ENCODE measurements at places on chromosomes 2 and 18.

- no peak for DNase-seq
These were observed 110.5 kb downstream of the TCF4 start for GRCh38 chr18:55477499-55477859.

DNA sequence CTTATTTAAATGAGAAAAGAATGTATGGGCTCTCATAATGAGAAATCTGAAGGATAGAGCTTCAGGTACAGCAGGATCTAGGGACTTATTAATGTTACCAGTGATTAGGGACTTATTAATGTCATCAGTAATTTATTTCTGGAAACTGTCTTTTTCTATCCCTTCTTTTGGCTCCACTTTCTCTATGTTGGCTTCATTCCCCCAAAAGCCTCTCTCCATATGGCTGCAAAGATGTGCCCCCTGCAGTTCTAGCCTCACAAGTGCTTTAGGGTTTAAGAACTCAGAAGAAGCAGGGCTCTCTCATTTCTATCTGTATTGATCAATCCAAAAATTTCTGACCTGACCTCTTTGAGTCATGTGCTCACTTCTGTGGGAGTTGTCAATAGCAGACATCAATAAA is 480.9 kb downstream of the TXNL1 start:
- DNase-seq, result no peak

GRCh38 chr18:62566199-62566598 is 43.4 kb downstream of the ZCCHC2 start:
- DNase-seq, result no peak

- DNase-seq, result no peak
These were observed at the start of gene GREB1L for GRCh38 chr18:21242141-21242779. Gene GREB1L, plus strand, starts transcription at chr18:21242232. Its CDS starts 141,287 bp downstream, at chr18:21383519.

- DNase-seq, result no peak
These were observed 160.0 kb downstream of the TCF4 start for GRCh38 chr18:55427951-55428350.

DNA sequence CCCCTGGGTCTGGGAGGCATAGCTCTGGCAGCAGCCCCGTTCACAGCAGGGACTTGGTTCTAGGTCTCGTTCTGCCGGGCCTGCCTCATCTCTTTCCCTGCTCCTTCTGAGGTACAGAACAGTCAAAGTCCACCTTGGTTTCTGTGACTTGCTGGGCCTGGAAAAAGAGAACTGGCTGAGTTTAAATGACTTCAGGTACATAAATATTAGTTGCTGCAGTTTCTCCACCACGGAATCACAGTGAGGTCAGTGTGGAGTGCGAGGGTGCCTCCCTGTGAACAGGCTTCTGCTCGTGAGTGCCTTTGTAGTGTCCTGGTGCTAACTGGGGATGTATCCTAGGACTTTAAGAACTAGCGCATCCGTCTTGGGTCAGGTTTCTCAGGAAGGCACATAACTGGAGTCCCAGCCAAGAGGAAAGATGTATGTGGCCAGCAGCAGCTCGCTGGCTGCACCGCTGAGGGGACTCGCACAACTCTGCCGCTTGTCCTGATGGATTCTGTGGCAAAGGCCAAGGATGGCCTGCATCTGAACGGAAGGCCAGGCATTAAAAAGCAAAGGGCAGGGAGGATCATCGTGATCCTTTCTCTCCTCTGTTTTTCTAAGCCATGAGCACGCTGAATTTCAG is 188.6 kb downstream of the SH3RF3 start:
- DNase-seq, result no peak

GRCh38 chr18:77004555-77005380 is 127.8 kb downstream of the MBP start:
- DNase-seq, result no peak

DNA sequence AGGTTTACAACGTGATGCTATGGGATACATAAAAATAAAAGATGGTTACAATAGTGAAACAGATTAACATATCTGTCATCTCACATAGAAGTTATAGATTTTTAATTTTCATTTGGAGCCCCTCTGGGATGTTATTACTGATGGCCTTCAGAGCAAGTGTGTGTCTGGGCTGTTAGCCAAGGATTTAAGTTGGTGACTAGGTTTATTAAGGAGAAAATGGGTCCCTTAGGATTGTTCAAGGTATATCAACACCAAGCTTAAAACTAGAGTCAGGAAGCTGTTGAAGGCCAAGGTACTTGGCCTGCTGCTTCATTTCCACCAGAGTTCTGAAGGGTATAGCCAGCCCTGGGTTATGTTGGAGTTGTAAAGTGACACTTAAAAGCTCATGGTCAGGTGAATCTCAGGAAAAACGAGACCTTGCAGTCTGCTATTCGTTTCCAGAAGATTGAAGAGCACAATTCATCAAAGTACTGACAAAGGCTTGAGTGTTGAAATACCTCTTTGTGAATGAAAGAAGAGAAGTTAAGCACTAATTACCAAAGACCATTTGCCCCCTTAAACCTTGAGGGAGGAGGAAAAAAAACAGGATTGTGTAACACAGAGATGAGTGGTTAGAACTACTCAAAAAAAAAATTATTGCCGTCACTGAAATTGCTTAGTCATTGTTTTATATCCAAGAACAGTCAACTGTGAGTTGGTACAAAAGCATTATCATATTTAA is 48.4 kb downstream of the MAP2 start:
- DNase-seq, result peak; percentile 50

DNA sequence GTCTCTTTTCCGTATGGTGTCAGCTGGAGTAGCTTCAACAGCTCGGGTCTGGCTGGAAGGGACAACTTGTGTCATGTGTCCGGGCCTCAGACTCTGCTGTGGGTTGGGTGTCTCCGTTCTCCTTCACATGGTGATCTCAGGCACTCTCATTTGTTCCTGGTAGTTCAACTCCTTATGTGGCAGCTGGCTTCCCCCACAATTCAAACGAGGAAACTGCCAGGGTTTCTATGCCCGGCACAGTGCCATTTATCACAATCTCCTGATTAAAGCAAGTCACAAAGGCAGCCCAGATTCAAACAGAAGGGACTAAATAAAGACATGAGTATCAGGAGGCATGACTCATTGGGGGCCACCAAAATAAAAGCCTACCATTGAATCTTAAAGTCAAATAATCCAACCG is 22.7 kb downstream of the MRO start:
- DNase-seq, result peak; percentile 26

DNA sequence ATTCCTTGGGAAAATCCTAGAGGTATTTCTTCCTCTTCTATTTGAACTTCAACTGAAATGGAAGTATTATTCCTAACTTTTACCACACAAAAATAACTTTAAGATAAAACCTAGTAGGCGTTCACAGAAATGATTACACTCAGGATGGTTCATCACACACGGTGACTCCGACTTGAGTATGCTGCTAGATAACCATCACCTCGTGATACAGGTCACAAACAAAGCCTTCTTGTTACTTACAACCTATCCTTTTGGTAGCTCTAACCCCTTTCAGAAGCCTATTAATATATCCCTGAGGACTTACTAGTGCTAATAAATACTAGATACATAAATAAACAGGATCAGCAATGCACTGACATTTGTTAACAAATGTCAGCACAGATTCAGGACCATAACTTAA is 101.0 kb upstream of the DNER start:
- DNase-seq, result no peak

GRCh38 chr2:189222468-189223105 is 43.0 kb upstream of the COL5A2 start:
- no peak for DNase-seq

- no peak for DNase-seq
These were observed 24.2 kb upstream of the EFEMP1 start for GRCh38 chr2:55947752-55948151.
